Smooth muscle cell of the coronary artery (primary cell): ENCODE measurements at places on chromosomes 7 and 10. TPM values are rescaled to one million over a fixed set of nuclear protein-coding genes. Genes with fewer than 3 reads are reported as not detected.

Gene SPDYE16
- 0.12 and 0.15 TPM in 2 replicates for total RNA-seq

Gene ABCB4
- total RNA-seq = 0.08 and 0.12 TPM in 2 replicates

Gene PNLIPRP3
- not detected in 2 replicates for total RNA-seq

Gene RET
- total RNA-seq = 0.59 TPM in 1 of 2 replicates, not detected in the other

Gene LRRD1
- total RNA-seq = under 0.01 TPM in 1 of 2 replicates, not detected in the other

Gene CYP26C1
- total RNA-seq = 0.23 TPM in 1 of 2 replicates, not detected in the other

Gene POMZP3
- 0.59 and 3.5 TPM in 2 replicates for total RNA-seq

Gene NUTM2E
- total RNA-seq = under 0.01 TPM in 1 of 2 replicates, not detected in the other

Gene OR9A2
- 0.12 TPM in 1 of 2 replicates, not detected in the other for total RNA-seq

Gene FBXL13
- 1.6 and 9.2 TPM in 2 replicates for total RNA-seq

Gene PRSS37
- total RNA-seq = not detected in 2 replicates

Gene CYP2C9
- not detected in 2 replicates for total RNA-seq

Gene COL13A1
- total RNA-seq = 4.0 and 34.8 TPM in 2 replicates

Gene SH2D4B
- not detected in 2 replicates for total RNA-seq

Gene GPR26
- total RNA-seq = not detected in 2 replicates

Gene TDRD1
- 2.8 and 7.7 TPM in 2 replicates for total RNA-seq

Gene DOCK1
- 76.4 and 100 TPM in 2 replicates for total RNA-seq

Gene TMEM229A
- total RNA-seq = 0.23 and 0.38 TPM in 2 replicates

Gene BUB3
- 125 and 184 TPM in 2 replicates for total RNA-seq

Gene LOXL4
- total RNA-seq = 18.6 and 122 TPM in 2 replicates

Gene SMKR1
- 1.1 TPM in 1 of 2 replicates, not detected in the other for total RNA-seq

Gene ELMO1
- total RNA-seq = 0.15 and 3.2 TPM in 2 replicates

Gene SLC16A9
- total RNA-seq = 0.23 and 6.2 TPM in 2 replicates
